Left renal cortex interstitium (tissue), 4 donors: ENCODE measurements at places on chromosomes 16 and 17. TPM values are rescaled to one million over a fixed set of nuclear protein-coding genes. Genes with fewer than 3 reads are reported as not detected.

The KIFC3 gene
- polyA plus RNA-seq, result 79.1 TPM

The ZSCAN10 gene
- 0.49 TPM for polyA plus RNA-seq

The UMOD gene
- polyA plus RNA-seq, result 224 TPM

The GFAP gene
- 0.78 TPM for polyA plus RNA-seq

The CCL15 gene
- 8.2 TPM for polyA plus RNA-seq

The PRR35 gene
- polyA plus RNA-seq, result 19.5 TPM

The CPHXL2 gene
- not detected for polyA plus RNA-seq

The C17orf58 gene
- 25.6 TPM for polyA plus RNA-seq

The KCNG4 gene
- not detected for polyA plus RNA-seq

The PTX4 gene
- polyA plus RNA-seq, result not detected

The PLEKHH3 gene
- polyA plus RNA-seq, result 12.3 TPM

The ADAD2 gene
- not detected for polyA plus RNA-seq

The CACNG5 gene
- 2.2 TPM for polyA plus RNA-seq

The MILR1 gene
- polyA plus RNA-seq, result 1.6 TPM

The ABAT gene
- polyA plus RNA-seq, result 48.0 TPM

The PAM16 gene
- 32.6 TPM for polyA plus RNA-seq

The CCR7 gene
- polyA plus RNA-seq, result 0.47 TPM
